Activated CD8-positive, alpha-beta T cell treated with anti-CD3 and anti-CD28 coated beads for 36 hours (primary cell): ENCODE measurements at places on chromosomes 13 and 19.

DNA sequence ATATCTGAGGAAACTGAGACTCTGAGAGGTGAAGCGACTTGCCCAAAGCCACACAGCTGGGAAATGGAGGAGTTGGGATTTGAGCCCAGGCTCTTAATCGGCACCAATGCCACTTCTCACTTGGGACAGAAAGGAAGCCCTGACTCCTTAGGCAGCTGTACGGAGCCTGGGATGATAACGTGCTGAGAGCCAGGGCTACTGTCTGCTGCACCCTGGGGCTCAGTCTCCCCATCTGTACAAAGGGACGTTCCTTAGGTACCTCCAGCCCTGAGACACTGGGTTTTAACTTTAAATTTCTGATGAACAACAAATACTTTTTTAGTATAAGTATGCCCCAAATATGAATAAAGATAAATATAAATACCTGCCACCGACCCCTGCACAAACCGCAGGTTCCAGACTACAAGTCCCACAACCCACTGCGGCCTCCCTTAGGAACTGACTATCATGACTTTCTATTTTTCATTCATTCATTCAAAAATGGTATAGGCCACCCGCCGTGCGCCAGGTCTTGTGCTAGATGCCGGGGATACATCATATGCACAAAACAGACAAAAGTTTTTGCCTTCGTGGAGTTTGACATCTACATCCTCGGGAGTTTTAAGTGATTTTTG, 776 bp upstream of the NCLN start:
- DNase-seq, result peak; percentile 89

DNA sequence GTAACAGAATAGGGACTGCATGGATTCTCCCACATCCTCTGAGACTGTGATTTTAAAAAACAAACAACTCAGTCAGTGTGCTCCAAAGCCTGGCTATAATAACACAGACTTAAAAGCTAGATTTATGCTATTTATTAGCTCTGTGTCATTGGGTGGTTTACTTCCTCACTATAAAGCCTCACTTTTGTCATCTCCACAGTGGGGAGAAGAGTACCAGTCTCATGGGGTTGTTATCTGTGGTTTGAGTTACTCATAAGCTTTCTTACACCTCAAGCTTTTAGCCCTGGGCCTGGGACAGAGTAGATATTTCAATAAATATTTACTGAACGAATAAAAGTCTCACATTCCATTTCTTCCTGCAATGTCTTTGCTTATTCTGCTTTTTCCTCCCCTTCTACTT, 5.3 kb downstream of the RNASEH2B start:
- peak; percentile 21 for DNase-seq

- no peak for DNase-seq
Observed at GRCh38 chr19:20863176-20863575, 59.9 kb upstream of the ZNF85 start.

- DNase-seq, result no peak
Observed at GRCh38 chr13:23754997-23755396, 134.2 kb downstream of the MIPEP start.

DNA sequence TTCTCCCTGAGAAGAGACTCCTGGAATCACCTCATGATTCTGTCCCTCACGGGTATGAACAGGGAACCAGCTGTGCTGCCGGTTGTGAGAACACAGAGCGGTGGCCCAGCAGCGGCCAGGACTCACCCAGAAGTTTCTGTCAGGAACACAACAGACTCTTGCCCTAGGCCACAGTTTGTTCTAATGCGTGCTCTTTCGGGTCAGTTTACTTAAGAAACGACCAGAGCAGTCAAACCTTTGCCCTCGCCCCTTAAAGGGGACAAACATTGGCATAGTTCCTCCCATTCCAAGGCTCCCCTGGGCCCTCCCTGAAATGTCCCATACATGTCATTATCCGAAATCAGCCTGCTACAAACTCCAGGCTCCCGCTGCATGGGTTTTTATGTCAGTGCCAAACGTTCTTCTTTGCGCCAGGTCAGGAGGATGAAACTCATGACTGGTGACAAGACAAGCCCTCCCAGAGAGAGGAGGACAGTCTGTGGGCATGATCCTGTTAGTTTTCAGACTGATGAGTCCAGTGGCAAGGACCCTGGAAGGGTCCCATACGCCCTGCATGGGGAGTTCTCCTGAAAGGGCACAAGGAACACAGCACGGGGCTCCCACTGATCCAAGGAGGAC, 18.3 kb downstream of the ZIC5 start:
- no peak for DNase-seq

- DNase-seq, result no peak
Observed at GRCh38 chr19:14449321-14449720, 16.2 kb downstream of the PKN1 start.

DNA sequence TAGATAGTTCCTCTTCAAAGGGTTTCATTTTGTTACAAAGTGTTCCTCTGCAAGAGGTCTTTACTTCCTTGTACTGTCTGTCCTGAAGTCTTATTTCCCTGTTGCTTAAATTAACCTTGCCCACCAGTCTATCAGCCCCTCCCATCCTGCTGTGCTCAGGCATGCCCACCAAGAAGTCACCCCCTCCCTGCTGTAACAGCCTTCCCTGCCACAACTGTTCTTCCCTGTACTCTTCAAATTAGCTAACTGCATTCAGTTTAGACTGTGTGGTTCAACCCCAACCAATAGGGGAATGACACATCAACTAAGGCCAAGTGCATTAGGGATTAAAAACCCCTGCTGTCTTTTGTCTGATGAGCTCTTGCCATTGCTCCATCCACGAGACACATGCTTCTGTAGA, 34.4 kb upstream of the ZNF562 start:
- DNase-seq, result no peak
